ENCODE measurements at places on chromosomes 1 and 21. TPM values are rescaled to one million over a fixed set of nuclear protein-coding genes. Genes with fewer than 3 reads are reported as not detected.

The SPATA21 gene
- 0.12 TPM for polyA plus RNA-seq

The ARPC5 gene
- 186 TPM for polyA plus RNA-seq

The VWA1 gene
- polyA plus RNA-seq: 20.7 TPM

- DNase-seq: no peak
Observed at GRCh38 chr1:7879228-7879627, 26.4 kb upstream of the UTS2 start.

DNA sequence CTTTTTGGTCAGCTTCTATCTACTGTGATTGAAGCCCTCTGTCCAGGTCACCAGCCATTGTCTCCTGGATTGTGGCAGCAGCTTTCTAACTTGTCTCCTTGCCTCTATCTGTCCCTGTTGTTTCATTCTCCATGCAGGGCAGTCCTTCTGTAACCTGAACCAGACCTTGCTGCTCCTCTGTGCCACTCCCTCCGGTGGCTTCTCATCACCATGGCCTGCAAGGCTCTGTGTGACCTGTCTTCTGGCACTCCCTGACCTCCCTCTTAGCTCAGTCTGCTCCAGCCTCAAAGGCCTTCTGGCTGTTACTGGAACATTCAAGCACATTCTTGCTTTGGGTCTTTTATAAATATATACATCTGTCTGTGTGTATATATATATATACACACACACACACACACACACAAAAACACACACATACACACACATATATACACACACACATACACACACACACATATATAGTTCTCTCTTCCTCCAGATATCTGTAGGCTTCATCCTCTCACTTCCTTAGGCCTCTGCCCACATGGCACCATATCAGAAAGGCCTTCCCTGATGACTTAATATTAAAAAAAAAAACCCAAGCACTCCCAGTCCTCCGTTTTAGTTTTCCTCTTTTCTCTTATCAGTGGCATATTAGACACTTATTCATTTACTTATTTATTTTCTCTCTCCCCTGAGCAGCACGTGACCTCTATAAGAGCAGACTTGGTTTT, 21.2 kb upstream of the JUN start:
- DNase-seq: no peak
